ENCODE measurements at places on chromosomes 3 and 15. TPM values are rescaled to one million over a fixed set of nuclear protein-coding genes. Genes with fewer than 3 reads are reported as not detected.

Gene FHIT
- 3.7 TPM for total RNA-seq

Gene PRR20G
- total RNA-seq: not detected

Gene TTC21A
- 6.8 TPM for total RNA-seq

Gene ZBTB47
- total RNA-seq: 33.2 TPM

Gene DHX30
- total RNA-seq: 43.0 TPM

Gene NMB
- total RNA-seq: 2.9 TPM

Gene CHRD
- 1.7 TPM for total RNA-seq

Gene KCNAB1
- 1.2 TPM for total RNA-seq

Gene HYAL1
- 15.5 TPM for total RNA-seq

Gene RBP2
- total RNA-seq: not detected

Gene LTK
- 0.13 TPM for total RNA-seq

Gene ST3GAL6
- total RNA-seq: 1.3 TPM

Gene A4GNT
- not detected for total RNA-seq

Gene CIB2
- 4.1 TPM for total RNA-seq

Gene PLSCR2
- not detected for total RNA-seq

Gene ADPRH
- total RNA-seq: 3.5 TPM

Gene ISY1
- 39.2 TPM for total RNA-seq

Gene CLDN11
- 39.6 TPM for total RNA-seq

Gene PIERCE2
- total RNA-seq: 4.6 TPM

Gene ONECUT1
- not detected for total RNA-seq

Gene TEX9
- total RNA-seq: 13.5 TPM

Gene LIPH
- under 0.01 TPM for total RNA-seq
